ENCODE measurements at places on chromosomes 3 and 15.

- no peak for DNase-seq
Measured at GRCh38 chr3:140406655-140407054, 271.2 kb upstream of the TRIM42 start.

DNA sequence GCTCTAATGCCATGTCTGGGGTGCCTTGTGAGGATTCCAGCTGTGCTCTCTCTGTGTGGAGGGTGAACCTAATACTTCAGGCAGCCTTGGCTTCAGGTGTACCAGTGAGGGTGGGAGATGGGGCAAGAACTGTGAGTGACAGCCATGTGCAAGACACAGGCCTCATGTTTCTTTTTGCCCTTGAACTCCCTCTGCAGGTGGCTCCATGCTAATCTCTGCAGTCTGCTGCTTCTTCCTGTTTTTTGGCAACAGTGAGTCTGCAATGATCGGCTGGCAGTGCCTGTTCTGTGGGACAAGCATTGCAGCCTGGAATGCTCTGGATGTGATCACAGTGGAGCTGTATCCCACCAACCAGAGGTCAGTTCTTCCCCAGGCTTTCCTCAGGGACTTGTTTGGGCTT, 189.3 kb downstream of the SV2B start:
- DNase-seq = peak; percentile 54

DNA sequence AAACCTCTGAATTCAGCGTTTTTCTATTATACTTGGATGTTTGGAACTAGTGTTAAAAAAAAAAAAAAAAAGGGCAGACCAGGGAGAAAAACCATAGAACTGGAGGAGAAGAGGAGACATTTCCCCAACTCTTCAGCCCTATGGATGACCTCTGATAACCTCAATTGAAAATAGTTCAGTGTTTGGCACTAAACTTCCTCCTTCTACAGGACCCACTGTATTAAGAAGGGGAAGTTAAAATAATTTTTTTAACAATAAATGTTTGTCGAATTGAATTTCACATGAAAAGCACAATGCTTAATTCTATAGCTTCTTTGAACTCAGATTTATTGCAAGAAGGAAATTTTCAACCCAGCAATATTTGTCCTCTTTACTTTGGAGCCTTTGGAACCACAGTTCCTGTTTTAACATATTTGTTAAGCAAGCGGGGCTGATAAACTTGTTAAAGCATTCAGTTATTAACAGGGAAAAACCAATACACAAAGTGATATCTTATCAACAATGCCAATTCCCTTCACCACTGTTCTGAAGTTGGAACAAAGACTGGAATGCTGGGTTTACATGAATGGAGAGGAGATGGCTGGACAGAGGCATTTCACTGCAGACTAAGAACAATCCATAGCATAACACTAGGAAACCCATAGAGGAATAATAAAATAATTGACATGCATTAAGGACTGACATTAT, 3.1 kb upstream of the A4GNT start:
- DNase-seq = no peak

DNA sequence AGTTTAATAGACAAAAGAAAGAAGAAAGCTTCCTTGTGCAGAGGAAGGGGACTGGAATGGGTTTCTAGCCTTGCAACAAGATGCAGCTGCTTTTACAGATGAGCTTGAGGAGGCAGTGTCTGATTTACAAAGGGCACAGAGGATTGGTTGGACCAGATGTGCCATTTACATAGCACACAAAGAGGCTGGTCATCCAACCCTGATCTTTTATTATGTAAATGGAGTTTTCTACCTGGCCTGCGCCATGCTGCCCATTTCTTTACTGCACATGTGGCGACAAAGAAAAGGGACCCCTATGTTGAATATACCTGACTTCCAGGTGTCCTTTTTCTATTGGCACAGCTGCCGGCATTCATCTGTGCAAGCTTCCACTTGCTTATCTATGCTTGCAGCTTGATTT, 409.4 kb upstream of the FRG2C start:
- DNase-seq = no peak

DNA sequence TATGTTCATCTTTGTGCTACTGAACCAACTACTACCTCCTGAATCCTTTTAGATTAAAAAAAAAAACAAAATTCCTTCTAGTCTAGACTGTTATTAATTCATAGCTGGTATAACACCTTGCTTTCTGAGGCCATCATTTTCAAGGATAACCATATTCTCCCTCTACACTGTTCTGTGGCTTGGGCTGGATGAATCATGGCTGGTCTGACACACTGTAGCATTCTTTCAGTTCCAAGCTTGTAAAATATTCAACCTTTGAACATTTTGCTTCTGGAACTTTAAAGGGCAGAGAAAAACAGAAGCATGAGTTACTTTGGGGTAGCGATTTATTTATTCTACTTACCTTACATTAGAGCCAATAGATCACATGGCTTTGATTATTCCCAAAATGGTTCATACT, 7.6 kb downstream of the HSPBAP1 start:
- no peak for DNase-seq

GRCh38 chr3:188385295-188385694, 231.3 kb downstream of the LPP start:
- no peak for DNase-seq

GRCh38 chr3:114858329-114858728, 288.8 kb downstream of the ZBTB20 start:
- DNase-seq = peak; percentile 5

GRCh38 chr3:167031364-167032049, 348.6 kb downstream of the ZBBX start:
- DNase-seq = no peak

- peak; percentile 83 for DNase-seq
Measured at GRCh38 chr3:39065197-39065596, 13.4 kb downstream of the WDR48 start.

- no peak for DNase-seq
Measured at GRCh38 chr3:119305286-119305685, 11.1 kb downstream of the ARHGAP31 start.

GRCh38 chr15:77361456-77361855, 58.4 kb downstream of the PEAK1 start:
- DNase-seq = no peak

DNA sequence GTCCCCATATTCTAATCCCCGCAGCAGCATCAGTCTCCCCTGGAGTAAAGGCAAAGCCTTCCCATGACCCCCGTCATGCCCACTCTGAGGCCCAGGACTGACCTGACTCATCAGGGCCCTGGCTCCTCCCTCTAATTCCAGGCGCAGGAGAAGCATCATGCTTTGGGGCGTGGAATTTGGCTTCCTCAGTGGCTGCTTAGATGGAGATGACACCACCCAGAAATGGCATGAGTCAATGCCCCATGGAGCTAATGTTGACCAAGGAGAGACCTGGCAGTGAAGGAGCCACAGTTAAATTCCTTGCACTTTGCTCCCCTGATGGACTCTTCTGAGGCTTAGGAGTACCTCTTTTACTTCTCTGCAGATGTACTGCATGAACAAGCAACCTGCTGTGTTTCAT, 204.2 kb upstream of the PROK2 start:
- no peak for DNase-seq

Data from NAMALWA (cell line).